ENCODE measurements at places on chromosomes 4 and X.
A peak's percentile ranks its signal among the peaks of the same experiment; 100 is the strongest.

DNA sequence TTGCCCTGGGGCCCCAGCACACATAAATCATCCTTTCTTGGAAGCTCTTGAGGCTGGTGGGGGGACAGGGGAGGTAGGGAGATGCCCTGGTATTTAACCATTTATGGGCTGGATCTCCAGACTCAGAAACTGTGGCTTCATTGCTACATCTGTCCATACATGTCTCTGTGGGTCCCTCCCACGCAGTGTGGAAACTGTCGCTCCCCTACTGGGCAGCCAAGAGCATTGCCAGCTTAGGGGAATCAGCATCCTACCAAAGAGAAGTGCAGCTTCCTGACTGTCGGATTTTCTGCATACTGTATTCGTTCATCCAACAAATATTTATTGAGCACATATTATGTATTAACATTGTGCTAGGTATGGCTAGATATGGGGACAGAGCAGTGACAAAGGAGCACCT is 3.7 kb downstream of the GRIPAP1 start:
- no peak overlapping the region for H3K4me3 ChIP-seq
- no peak for DNase-seq
- H3K27ac ChIP-seq: no peak overlapping the region

DNA sequence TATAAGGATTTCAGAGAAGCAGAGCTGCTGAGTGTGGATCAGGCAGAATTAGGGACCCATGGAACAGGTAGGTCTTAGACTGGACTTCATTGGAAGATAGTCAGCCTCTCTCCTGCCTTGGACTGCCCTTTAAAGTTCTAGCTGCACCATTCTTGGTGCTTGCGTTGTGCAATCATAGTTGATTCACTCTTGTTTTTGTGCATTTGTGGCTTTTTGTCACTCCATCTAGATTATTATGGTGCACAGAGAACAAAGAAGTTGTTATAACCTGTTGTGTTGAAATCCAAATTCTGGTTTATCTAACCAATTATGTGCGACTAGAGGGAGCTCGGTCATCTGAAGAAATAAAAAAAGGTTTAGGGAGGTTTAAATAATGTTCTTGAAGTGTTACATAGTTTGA is 59.3 kb downstream of the JADE1 start:
- H3K27ac ChIP-seq: no peak overlapping the region
- H3K4me3 ChIP-seq: no peak overlapping the region
- no peaks in the 10 kb centered on the region for H3K27me3 ChIP-seq
- H3K36me3 ChIP-seq: peaks cover 39% of the 10 kb centered on the region
- peaks cover 4% of the 10 kb centered on the region for H3K4me1 ChIP-seq

GRCh38 chr4:131296192-131296591 is 1852.9 kb upstream of the PCDH10 start:
- no peak overlapping the region for H3K27ac ChIP-seq
- H3K4me1 ChIP-seq: no peaks in the 10 kb centered on the region
- no peaks in the 10 kb centered on the region for H3K27me3 ChIP-seq
- H3K4me3 ChIP-seq: no peak overlapping the region

GRCh38 chrX:105845631-105846030 is 23.3 kb downstream of the NRK start:
- no peaks in the 10 kb centered on the region for H3K27me3 ChIP-seq
- no peak for DNase-seq
- H3K36me3 ChIP-seq: peaks cover 11% of the 10 kb centered on the region

- no peaks in the 10 kb centered on the region for H3K27me3 ChIP-seq
- no peak overlapping the region for H3K27ac ChIP-seq
- DNase-seq: no peak
- H3K36me3 ChIP-seq: no peaks in the 10 kb centered on the region
Observed at GRCh38 chr4:120926358-120927025, 4.0 kb upstream of the PRDM5 start.

DNA sequence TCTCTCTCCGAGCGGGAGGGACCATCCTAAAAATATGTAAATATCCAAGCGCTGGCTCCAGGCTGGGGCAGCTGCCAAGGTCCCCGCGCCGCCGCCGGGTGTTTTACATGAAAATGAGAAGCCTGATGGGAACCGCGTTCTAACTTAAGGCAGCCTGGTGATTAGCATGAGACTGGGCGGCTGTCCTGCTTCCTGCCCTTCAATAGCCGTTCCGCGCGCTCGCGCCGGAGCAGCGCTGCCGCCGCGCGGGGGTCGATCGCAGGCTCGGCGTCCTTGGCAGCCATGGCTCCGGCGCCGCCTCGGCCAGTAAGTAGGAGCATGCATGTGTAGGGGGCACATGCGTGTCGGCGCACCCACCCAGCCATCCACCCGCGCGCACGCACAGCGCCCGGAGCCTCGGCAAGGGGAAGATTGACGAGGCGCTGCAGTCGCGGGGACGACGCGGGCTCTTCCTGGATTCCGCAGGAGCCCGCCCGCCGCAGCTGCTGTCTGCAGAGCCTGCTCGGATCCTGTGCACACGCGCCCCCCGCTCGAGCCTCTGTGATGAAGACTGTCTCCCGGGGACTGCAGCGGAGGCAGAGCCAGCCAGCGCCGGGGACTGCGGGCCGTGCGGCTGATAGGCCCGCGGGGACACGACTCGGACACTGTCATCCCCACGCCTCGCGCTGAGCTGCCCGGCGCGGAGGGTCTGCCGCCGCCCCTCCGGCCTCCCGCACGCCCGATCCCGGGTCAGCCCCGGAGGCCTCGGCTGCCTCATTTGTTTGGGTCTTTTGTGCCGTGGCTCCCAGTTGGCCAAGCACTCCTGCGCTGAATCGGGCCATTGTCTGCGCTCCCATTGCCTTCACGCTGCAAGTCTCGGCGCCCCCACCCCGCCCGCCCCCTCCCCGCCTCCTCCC is 734 bp downstream of the STOX2 start:
- peak; percentile 39 for DNase-seq
- H3K27ac ChIP-seq: peak overlapping the region; percentile 87
- no peaks in the 10 kb centered on the region for H3K27me3 ChIP-seq
- peak overlapping the region; percentile 82 for H3K4me3 ChIP-seq
- peaks cover 14% of the 10 kb centered on the region for H3K36me3 ChIP-seq
- H3K4me1 ChIP-seq: peaks cover 14% of the 10 kb centered on the region

- no peaks in the 10 kb centered on the region for H3K27me3 ChIP-seq
- peak overlapping the region; percentile 95 for H3K27ac ChIP-seq
- no peak overlapping the region for H3K4me3 ChIP-seq
Observed at GRCh38 chr4:118905566-118905965, 16.9 kb downstream of the SYNPO2 start.

- peaks cover 3% of the 10 kb centered on the region for H3K36me3 ChIP-seq
- no peaks in the 10 kb centered on the region for H3K27me3 ChIP-seq
- H3K4me1 ChIP-seq: peaks cover 39% of the 10 kb centered on the region
Observed at GRCh38 chr4:102826105-102826889, 1.1 kb downstream of the UBE2D3 start.

GRCh38 chrX:76428243-76429130 is 977 bp downstream of the MAGEE1 start:
- H3K4me3 ChIP-seq: peak overlapping the region; percentile 84
- DNase-seq: peak; percentile 19
- H3K4me1 ChIP-seq: no peaks in the 10 kb centered on the region

DNA sequence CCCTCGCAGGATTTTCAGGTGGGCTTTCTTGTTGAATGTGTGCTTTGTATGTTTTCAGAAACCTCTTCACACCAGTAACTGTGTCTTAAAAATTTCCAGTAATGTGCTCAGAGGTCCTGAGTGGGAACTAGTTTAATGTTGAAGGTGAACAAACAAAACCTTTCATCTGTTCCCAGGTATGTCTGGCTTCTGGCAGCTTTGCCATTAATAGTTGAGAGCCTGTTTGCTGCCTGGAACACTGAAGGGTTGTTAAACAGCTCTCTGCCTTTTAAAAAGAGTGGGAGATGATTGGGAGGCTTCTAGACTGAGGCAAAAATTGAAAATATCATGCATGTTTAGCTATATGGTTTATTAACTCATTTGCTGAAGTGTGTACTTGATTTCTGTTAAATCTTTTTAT is 161.2 kb upstream of the AGTR2 start:
- H3K4me1 ChIP-seq: peaks cover 20% of the 10 kb centered on the region
- H3K36me3 ChIP-seq: no peaks in the 10 kb centered on the region
- DNase-seq: no peak
- H3K27ac ChIP-seq: no peak overlapping the region
- H3K27me3 ChIP-seq: no peaks in the 10 kb centered on the region

- no peak for DNase-seq
- H3K36me3 ChIP-seq: no peaks in the 10 kb centered on the region
- H3K4me3 ChIP-seq: no peak overlapping the region
- H3K4me1 ChIP-seq: no peaks in the 10 kb centered on the region
- H3K27ac ChIP-seq: no peak overlapping the region
Observed at GRCh38 chrX:121886557-121886956, 839.1 kb downstream of the GLUD2 start.

DNA sequence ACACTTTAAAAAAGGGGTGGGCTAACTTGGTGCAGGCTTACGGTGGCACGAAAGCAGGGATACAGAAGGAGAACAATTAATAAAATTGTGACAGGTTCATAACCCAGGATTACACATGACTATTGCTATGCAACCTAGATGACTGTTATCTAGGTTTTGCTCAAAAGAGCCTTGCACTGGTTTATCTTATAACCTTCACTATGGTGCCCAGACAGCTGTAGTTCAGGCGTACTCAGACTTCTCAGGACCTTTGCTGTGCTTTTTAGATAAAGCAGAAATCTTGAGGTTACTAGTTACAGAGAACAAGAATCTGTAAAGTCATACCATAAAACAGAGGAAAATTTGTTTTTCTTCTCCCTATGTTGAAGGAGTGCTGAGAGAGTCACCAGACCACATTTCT is 44.4 kb downstream of the UGT2A3 start:
- peak overlapping the region; percentile 96 for H3K27ac ChIP-seq
- peak overlapping the region; percentile 62 for H3K4me3 ChIP-seq
- no peaks in the 10 kb centered on the region for H3K27me3 ChIP-seq
- no peak for DNase-seq
- no peaks in the 10 kb centered on the region for H3K36me3 ChIP-seq

DNA sequence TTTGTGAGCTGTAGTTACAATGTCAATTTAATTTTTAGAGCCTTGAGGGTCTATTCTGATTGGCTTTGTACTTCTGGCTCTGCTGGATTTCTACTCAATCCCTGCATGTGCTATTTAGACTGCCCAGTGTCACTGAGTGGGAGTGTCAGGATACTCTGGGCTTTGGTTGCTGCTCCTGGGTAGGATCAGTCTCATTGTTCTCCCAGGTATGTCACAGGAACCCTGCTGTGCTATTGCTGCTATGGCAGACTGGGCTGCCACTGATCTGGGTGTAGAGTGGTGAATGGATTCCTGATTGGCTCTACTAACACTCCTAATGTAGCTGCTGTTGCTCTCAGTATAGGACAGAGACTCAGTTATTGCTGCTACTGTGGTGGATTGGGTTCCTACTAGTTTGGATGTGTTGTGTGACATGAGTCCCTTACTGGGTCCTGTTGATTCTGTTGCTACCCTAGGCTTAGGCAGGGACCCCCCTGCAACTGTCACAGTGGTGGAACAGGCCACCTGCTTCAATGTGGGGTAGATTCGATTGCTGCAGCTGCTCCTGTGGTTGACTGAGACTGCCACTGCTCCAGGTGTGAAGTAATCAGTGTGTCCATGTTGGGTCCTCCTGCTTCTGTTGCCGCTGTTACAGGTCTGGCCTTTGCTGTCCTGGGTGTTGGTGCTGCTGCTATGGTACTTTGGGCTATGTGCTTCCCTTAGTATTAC is 707.8 kb upstream of the AMOT start:
- peaks cover 12% of the 10 kb centered on the region for H3K4me1 ChIP-seq
- no peaks in the 10 kb centered on the region for H3K36me3 ChIP-seq
- no peak for DNase-seq
- no peak overlapping the region for H3K27ac ChIP-seq
- H3K27me3 ChIP-seq: no peaks in the 10 kb centered on the region

- H3K27ac ChIP-seq: no peak overlapping the region
- H3K4me3 ChIP-seq: no peak overlapping the region
- H3K27me3 ChIP-seq: no peaks in the 10 kb centered on the region
Observed at GRCh38 chrX:132425744-132426318, 63.0 kb downstream of the MBNL3 start.

GRCh38 chr4:67762086-67762485 is 7.9 kb upstream of the GNRHR start:
- H3K4me3 ChIP-seq: no peak overlapping the region
- H3K27me3 ChIP-seq: no peaks in the 10 kb centered on the region
- H3K27ac ChIP-seq: no peak overlapping the region
- no peaks in the 10 kb centered on the region for H3K36me3 ChIP-seq
- no peaks in the 10 kb centered on the region for H3K4me1 ChIP-seq
- DNase-seq: no peak

GRCh38 chrX:68762766-68763165 is 66.1 kb upstream of the EFNB1 start:
- no peak overlapping the region for H3K27ac ChIP-seq
- DNase-seq: no peak
- no peaks in the 10 kb centered on the region for H3K36me3 ChIP-seq

GRCh38 chr4:185167234-185167633 is 24.2 kb downstream of the SLC25A4 start:
- H3K27me3 ChIP-seq: no peaks in the 10 kb centered on the region
- DNase-seq: no peak
- H3K4me1 ChIP-seq: peaks cover 6% of the 10 kb centered on the region

DNA sequence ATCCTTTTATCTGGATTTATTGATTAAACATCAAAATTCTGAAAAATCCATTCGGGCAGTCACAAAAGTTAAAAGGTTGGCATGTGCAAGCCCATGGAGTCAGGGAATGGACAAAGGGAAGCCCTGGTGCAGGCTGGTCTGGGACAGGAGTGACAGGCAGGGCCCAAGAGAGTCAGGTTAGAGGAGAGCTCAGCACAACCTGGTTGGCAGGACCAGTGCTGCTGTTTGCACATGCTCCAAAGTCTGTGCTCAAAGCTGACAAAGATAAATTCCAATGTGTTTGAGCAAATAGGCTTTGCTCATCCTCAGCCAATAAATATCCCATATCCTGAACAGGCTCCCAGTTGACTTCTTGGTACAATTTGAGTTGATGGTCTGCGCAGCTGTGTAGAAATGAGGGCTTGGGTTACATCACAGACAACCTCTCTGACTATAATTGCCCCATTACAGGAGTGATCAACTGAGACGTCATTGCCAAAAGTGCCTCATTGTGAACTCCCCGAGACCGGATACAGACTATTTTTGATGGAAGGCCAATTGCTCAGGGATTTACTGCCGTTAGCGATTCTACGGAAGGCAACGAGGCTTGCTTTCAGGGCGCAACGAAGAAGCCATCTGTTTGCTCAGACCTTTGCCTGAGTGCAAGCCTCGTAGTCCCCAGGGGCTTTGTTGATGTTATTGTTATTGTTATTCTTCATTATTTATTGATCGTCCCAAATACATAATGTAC is 1008.1 kb upstream of the TENM3 start:
- no peaks in the 10 kb centered on the region for H3K4me1 ChIP-seq
- no peak overlapping the region for H3K27ac ChIP-seq
- no peaks in the 10 kb centered on the region for H3K36me3 ChIP-seq
- no peak for DNase-seq
- no peak overlapping the region for H3K4me3 ChIP-seq

- H3K4me1 ChIP-seq: peaks cover 10% of the 10 kb centered on the region
- no peak overlapping the region for H3K27ac ChIP-seq
- peaks cover 4% of the 10 kb centered on the region for H3K36me3 ChIP-seq
- H3K4me3 ChIP-seq: no peak overlapping the region
- H3K27me3 ChIP-seq: peaks cover 33% of the 10 kb centered on the region
- DNase-seq: no peak
Observed at GRCh38 chr4:8841678-8842268, 29.9 kb downstream of the HMX1 start.
